NCI-H510A treated with DMSO at 0.1 percent for 48 hours (cell line): ENCODE measurements at places on chromosomes 4 and X.

DNA sequence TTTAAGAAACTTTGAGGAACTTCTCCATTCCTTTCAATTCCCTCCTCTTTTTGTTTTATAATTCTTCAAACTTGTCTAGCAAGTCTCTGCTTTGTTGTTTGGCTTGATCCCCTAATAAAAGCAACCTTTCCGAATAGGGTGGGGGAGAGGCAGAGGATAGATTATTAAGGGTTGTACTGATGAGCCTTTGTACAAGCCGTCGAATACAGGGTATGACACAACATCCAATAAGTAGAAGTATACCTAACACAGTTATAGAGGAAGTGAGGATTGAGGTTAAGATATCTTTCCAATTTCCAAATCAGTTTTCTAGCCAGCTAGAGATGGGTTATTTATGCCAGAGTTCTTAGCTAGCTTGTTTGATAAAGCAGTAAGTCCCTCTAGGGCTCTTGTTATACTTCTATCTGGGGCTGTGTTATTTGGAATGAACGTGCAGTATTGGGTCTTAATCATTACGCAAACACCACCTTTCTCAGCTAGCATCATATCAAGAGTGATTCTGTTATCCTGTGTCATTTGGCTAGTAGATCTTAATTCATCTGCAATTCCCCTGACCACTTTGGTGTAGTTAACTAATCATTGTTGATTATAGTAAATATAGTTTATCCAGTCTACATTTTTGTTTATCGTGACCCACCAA is 18.5 kb downstream of the METAP1 start:
- DNase-seq = no peak

DNA sequence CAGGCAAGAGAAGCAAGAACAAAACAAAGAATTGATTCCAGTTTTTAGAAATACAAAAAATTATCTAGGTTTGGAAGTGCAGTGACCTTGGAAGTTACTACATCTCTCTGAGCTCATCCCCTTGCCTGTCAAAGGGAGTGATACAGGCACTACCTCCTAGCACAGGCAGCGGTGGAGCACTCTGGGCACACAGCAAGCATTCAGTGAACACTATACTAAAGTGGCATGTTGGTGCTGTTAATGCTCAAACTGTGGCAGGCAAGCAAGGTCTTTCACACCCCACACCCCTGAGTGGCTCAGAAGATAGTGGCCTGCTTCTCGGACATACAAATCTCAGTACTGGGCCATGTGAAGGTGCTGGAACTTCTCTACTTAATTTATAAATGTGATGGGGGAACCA is 51.2 kb downstream of the DRD5 start:
- DNase-seq = peak; percentile 53

DNA sequence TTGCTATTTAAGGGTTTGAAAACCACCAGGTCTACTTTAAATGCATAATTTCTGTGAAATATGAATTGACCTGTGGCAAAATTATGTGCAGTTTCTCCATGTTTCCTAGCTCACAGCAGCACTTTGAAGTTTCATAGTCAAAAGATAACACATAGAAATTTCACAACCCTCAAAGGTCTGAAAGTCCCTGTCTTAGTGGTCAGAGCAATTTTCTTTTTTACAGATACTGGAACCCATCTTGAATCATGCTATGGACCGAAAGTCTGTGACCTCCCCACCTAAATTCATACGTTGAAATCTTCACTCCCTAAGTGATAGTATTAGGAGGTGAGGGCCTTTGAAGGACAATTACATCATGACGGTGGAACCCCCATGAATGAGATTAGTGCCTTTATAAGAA is 240.4 kb upstream of the BMP3 start:
- DNase-seq = no peak

DNA sequence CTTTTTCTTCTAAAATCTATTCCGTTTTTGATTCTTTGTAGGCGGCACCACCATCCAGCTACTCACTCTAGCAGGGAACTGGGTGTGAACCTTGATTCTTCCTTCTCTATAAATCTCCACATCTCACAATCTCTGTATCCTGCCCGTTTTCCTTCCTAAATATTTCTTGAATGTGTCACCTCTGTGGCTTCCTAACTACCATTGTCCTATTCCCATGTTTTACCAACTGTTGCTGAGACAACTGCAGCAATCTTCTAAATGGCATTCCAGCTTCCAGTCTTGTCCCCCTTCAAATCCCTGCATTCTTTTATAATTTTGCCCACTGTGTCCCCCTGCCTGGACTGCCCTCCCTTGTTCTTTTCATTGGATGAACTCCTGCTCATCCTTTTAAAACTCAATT is 641.3 kb downstream of the RPA4 start:
- DNase-seq = no peak

DNA sequence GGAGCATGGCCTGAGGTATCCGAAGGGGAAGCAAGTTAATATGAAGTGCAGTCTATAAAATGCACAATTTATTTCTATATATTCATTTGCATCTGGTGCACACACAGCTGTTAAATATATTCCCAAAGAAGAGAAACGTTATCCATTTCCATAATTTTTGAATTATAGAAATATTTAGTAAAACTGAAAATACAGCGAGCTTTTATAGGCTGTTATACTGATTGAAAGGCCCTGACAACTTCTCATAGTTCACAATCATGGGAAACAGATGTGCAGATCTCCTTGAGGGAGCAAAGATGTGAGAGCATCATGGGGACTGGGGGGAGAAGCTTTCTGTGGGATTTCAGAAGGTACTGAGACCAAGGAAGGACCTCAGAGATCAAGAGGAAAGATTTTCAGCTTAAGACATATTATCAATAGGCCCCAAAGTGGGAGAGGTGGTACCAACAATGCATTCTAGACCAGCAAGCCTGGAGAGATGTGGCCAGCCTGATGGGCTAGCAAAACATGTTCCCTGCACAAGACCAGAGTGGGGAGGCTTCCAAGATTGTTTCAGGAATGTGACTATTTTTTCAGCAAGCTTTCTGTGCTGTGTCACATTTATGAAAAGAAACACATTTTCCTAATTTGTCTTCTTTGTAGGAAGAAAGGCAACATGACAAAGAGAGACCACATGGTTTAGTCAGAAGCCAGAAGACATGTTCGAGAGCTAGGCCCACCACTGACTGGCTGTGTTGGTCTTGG is 256.0 kb upstream of the SFRP2 start:
- no peak for DNase-seq

GRCh38 chr4:102678107-102678506 is 82.7 kb downstream of the MANBA start:
- no peak for DNase-seq

DNA sequence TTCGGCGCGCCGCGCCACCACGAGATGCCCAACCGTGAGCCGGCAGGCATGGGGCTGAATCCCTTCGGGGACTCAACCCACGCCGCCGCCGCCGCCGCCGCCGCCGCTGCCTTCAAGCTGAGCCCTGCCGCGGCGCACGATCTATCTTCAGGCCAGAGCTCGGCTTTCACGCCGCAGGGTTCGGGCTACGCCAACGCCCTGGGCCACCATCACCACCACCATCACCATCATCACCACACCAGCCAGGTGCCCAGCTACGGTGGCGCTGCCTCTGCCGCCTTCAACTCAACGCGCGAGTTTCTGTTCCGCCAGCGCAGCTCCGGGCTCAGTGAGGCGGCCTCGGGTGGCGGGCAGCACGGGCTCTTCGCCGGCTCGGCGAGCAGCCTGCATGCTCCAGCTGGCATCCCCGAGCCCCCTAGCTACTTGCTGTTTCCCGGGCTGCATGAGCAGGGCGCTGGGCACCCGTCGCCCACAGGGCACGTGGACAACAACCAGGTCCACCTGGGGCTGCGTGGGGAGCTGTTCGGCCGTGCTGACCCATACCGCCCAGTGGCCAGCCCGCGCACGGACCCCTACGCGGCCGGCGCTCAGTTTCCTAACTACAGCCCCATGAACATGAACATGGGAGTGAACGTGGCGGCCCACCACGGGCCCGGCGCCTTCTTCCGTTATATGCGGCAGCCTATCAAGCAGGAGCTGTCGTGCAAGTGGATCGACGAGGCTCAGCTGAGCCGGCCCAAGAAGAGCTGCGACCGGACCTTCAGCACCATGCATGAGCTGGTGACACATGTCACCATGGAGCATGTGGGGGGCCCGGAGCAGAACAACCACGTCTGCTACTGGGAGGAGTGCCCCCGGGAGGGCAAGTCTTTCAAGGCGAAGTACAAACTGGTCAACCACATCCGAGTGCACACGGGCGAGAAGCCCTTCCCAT is 1.1 kb downstream of the ZIC3 start:
- DNase-seq = no peak

GRCh38 chr4:163815776-163816175 is 321.3 kb downstream of the TMA16 start:
- DNase-seq = no peak

DNA sequence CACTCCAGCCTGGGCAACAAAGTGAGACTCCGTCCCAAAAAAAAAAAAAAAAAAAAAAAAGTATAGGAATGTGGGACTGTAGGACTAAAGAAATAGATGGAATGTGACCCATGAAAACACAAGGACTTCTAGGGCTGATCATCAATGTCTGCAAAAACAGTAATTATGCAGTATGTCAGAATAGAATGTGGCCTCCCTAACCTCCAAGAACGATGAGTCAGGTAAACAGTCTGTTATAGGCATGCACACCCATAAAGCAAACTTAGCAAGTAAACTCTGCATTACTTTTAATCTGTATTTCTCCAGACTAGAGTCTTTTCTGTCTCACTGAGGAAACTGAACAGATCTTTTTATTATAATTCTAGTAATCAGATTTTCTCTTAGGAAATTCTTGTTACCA is 233.4 kb downstream of the HNRNPD start:
- no peak for DNase-seq

DNA sequence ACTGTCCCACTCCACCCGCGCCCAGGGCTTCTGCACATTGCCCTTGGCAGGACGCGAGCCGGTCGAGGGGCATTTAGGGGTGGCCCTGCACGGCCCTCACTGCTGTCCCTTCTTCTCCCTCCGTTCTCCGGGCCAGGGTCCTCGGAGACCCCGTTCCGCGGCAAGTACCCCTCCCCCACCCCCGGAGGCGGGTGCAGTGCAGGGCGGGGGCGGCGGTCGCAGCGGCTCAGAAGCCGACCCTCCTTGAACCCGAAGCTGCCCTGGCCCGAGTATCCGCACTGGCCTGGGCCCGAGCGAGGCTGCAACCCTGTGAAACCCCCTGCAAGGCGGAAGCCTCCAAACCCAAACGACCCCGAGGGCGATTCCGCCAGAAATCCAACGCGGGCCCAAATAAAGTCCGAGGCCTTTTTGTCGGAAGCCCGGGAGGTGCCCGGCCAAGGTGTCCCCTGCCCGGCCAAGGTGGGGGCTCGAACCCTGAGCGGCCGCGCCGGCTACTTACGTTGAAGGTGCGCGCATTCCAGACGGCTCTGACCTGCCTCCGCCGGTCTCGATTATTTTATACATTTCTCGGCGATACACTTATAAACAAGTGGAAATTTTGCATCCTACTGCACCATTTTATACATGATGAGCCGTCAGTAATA is 53.1 kb upstream of the TMEM33 start:
- no peak for DNase-seq

DNA sequence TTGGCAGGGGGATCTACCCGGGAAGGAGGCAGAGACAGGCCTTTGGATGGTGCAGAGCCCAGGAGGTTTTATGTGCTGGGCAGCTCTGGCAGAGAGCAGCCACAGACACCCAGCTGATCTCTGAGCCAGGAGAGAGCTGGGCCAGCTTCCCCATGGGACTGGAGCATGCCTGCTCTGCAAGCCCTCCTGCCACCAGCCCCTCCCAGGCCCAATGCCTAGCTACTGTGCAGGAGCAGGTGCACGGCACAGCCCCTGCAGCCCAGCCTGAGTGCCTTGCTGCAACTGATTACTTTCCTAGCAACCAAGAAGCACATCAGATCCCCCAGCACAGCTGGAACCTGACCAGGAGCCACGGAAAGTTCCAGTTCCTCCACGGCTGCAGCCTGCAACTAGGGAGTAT is 57.8 kb upstream of the BEND2 start:
- DNase-seq = no peak

DNA sequence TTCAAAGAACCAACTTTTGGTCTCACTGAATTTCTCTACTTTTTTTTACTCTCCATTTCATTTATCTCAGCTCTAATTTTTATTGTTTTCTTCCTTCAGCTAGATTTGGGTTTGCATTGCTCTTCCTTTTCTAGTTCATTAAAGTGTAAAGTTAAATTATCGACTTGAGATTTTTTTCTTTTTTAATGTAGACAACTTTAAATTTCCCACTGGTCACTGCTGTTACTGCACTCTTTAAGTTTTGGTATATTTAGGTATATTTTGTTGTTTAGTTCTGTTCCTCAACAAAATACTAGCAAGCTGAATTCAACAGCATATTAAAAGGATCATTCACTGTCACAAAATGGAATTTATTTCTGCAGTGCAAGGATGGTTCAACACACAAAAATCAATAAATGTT is 572.0 kb upstream of the DIAPH2 start:
- no peak for DNase-seq
